Pulmonary artery endothelial cell (primary cell): ENCODE measurements at places on chromosomes 4 and X. TPM values are rescaled to one million over a fixed set of nuclear protein-coding genes. Genes with fewer than 3 reads are reported as not detected.

Gene PUDP
- 7.3 and 7.4 TPM in 2 replicates for total RNA-seq

Gene FHDC1
- total RNA-seq: under 0.01 and 0.04 TPM in 2 replicates

Gene WDR44
- 11.4 and 13.6 TPM in 2 replicates for total RNA-seq

Gene ZBED1
- 53.0 and 61.3 TPM in 2 replicates for total RNA-seq

Gene SRPK3
- under 0.01 and 0.07 TPM in 2 replicates for total RNA-seq

Gene ARSJ
- total RNA-seq: 77.4 and 93.5 TPM in 2 replicates

Gene ARX
- total RNA-seq: not detected in 2 replicates

Gene ARSD
- total RNA-seq: 18.3 and 19.1 TPM in 2 replicates

Gene CTAG2
- not detected in 2 replicates for total RNA-seq

Gene SLIT2
- 10.1 and 24.2 TPM in 2 replicates for total RNA-seq
